ENCODE measurements at places on chromosomes 13 and 19. TPM values are rescaled to one million over a fixed set of nuclear protein-coding genes. Genes with fewer than 3 reads are reported as not detected.

Gene KEAP1
- total RNA-seq = 59.6 TPM

Gene APOC4
- not detected for total RNA-seq

Gene CLC
- total RNA-seq = not detected

DNA sequence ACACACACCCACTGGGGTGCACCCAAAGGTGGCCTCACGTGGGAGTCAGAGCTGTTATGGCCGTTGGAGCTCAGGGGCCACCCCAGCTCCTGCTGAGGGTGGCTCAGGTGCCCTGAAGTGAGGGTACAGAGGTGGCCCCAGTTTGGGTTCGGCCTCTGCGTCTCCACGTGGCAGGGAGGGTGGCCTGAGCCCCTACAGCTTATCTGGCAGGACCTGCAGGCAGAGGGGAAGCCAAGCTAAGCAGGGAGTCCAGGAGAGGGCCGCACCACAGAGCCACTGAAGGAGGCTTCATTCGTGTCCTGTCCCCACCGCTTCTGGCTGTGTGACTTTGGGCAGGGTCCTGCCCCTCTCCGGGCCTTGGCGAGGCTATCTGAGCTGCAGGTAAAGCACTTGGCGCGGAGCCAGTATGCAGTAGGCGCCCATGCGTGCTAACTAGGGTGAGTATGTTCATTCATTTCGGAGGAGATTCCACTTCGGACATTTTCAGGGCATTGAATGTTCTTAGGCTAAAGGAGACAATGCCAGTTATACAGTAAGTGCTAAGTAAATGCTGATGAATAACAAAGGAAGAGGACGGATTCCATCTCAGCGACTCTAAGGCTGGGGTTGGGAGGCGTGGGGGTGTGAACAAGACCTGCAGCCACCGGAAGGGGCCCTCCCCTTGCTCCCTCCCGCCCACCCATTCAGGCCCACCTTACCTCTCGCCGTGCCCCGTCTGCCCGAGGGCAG lies 4.9 kb downstream of the REX1BD start:
- peaks cover 9% of the 10 kb centered on the region for H3K36me3 ChIP-seq
- DNase-seq = no peak
- H3K4me1 ChIP-seq = peaks cover 37% of the 10 kb centered on the region
- peaks cover 31% of the 10 kb centered on the region for H3K27me3 ChIP-seq

- H3K27me3 ChIP-seq = no peaks in the 10 kb centered on the region
- H3K36me3 ChIP-seq = peaks cover 19% of the 10 kb centered on the region
- H3K27ac ChIP-seq = peak overlapping the region; percentile 89
- DNase-seq = no peak
- H3K4me1 ChIP-seq = peaks cover 24% of the 10 kb centered on the region
Measured at GRCh38 chr19:55579766-55580621, 654 bp downstream of the ZNF579 start.

- DNase-seq = no peak
- H3K27ac ChIP-seq = no peak overlapping the region
- H3K27me3 ChIP-seq = no peaks in the 10 kb centered on the region
- H3K36me3 ChIP-seq = no peaks in the 10 kb centered on the region
Measured at GRCh38 chr13:95226932-95227695, 74.1 kb downstream of the ABCC4 start.

DNA sequence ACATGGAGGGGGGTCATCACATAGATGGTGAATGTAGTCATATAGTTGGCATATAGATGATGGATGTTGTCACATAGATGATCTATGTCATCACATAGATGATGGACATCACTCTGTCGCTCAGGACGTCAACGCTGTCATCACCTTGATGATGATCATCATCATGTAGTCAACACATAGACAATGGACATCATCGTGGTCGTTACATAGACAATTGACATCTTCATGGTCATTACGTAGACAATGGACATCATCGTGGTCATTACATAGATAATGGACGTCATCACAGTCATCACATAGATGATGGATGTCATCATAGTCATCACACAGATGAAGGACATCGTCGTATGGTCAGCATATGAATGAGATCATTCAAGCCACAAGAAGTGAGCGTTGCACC lies 28.6 kb upstream of the SLC15A1 start:
- H3K27ac ChIP-seq = no peak overlapping the region
- no peak overlapping the region for H3K4me3 ChIP-seq
- H3K36me3 ChIP-seq = no peaks in the 10 kb centered on the region
- no peak for DNase-seq
